ENCODE measurements at places on chromosomes 2 and 18.
A peak's percentile ranks its signal among the peaks of the same experiment; 100 is the strongest.

DNA sequence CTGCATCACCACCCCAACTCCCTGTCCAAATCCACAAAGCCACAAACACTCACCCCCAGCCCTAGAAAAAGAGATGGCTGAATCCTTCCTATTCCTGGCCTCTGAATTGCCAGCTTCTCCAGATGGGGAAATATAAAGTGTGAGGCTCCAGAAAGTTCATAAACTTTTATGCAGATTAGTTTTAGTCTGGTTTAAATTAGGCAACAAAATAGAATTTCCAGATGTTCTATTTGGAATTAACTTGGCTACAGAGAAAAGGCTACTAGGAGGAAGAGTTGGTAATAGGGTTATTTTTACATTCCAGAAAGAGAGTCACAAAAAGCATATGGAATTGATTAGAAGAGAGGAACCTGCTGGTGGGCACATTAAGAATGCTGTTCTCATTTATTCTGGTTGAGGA lies 56.0 kb downstream of the EN1 start:
- no peak for DNase-seq

- DNase-seq = no peak
These were observed 34.4 kb upstream of the PARD3B start for GRCh38 chr2:204510709-204511420.

DNA sequence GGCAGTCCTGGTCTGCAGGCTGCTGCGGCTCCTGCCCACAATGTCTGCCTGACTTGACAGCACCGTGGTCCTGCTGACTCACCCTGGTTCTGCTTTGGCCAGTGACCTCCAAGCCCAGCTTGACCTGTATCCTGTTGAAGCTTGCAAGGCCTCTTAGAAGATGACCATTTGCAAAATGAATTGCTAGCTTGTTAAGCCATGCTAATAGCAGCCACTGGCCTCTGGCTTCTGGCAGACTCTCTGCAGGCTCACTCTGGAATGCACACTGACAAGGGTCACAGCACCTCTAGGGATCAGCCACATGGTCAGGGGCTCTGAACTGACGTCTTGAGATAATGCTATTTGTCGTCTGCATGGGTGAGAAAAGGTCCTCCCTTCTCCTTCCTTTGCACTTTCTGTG lies 25.9 kb downstream of the CNGA3 start:
- no peak for DNase-seq

DNA sequence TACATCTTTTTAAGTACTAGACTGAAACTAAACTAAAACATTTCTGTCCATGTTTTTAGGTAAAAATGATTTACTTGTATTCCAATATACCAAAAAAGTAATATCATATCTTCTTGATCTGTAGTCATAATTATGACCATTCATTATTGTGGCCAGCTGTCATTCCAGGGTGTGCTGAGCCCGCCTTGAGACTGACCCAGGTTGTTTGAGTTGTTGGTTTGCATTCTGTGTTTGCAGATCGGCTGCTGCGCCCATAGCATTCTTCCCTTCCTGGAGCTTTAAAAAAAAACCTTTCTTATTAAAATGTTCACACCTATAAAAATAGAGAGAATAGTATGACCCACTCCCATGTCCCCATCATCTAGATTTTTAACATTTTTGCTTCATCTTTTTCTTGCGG lies 101.9 kb downstream of the PRKCE start:
- no peak for DNase-seq

- DNase-seq = no peak
These were observed 3.5 kb upstream of the RNPEPL1 start for GRCh38 chr2:240564561-240565332.

DNA sequence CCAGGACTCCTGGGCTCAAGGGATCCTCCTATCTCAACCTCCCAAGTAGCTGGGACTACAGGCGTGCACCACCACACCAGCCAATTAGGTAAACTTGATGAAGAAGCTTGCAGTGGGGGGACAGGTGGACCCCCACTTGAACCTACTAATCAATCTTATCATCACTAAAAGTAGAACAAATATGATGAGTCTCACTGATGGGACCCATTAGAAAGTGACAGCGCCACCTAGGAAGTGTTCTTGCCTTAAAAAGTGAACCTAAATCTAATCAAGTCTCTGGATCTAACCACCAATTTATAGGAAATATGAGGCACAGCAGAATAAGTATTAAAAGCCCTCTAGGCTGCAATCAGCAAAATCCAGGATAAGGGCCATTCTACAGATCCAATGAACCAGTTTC lies 79.2 kb downstream of the BIN1 start:
- no peak for DNase-seq

GRCh38 chr2:233455006-233455405 lies 100.7 kb downstream of the DGKD start:
- no peak for DNase-seq

DNA sequence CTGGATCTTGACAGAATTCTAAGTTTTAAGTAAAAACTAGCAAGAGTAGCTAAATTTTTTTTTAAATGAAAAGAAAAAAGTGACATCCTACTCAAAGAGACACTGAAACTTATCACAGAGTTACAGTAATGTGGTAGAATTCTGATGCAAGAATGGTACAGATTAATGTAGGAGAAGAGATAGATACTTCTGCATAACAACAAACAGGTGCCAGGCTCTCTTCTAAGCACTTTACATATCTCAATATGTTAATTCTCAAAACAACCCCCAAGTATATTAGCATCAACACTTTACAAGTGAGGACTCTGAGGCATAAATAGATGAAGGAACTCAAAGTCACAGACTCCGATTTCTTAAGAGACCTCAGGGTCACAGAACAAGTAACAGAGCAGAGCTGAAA lies 28.1 kb downstream of the GCC2 start:
- no peak for DNase-seq

DNA sequence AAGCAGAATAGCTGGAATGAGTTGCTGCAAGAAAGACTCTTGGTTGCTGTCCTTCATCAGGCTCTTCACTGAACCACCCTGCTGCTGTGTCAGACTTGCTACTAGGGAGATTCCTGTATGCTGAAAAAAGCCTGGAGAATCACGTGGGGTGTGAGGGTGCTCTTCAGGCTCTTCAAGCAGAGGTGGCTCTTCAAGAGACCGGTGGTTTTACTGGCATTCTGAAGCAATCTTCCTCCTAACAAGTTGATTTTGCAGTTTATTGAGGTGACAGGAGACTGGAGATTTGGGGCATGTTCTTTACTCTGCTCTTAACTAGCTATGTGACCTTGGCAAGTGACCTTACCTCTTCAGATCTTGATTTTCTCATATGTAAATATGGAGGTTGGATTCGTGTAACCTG lies 14.1 kb downstream of the TMEM178A start:
- no peak for DNase-seq

DNA sequence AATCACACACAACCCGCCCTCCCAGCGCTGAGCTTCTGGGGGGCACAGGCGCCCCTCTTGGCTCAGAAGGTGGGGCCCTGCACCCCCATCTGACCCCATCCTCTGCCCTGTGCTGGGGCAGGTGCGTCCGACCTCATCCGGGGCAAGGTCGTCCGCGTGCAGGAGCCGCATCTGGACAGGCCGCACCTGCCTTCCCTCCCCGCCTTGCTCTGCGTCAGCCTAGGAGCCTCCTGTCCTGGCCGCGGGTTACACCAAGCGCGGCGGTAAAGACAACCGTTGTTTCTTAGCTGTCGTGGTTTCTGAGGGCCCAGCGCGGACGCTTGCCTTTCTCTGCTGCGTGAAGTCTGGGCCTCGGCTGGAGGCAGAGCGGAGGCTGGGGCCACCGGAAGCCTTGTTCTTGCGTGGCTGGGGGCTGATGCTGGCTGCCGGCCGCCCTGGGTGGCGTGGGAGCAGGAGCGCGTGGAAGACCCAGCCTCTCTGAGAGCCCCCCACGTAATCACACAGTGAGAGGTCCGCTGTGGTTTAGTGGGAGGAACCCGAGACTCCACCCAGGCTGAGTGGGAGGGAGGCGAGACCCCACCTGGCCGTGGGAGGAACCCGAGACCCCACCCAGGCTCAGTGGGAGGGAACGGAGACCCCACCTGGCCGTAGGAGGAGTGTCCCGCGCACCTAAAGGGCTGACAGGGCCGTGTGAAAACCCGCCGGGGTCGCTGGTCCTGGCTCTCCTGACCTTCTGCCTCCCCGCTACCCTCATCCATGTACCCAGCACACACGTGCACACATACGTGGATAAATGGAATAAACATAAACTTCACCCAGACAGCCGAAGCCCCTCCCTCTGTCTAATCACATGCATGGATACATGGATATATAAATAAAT lies 51.8 kb downstream of the KCNG2 start:
- no peak for DNase-seq

GRCh38 chr2:231364961-231365810 lies 30.3 kb upstream of the B3GNT7 start:
- DNase-seq = peak; percentile 47

DNA sequence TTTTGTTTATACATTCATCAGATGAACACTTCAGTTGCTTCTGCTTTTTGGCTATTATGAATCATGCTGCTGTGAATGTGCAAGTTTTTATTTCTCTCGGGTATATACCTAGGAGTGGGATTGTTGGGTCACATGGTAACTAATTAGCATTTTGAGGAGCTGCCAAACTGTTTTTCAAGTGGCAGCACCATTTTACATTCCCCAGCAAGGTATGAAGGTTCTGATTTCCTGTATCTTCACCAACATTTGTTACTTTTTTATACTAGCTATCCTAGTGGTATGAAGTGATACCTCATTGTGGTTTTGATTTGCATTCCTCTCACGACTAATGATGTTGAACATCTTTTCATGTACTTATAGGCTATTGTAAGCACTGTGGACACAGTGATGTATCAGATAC lies 53.9 kb downstream of the DYNC1I2 start:
- DNase-seq = no peak

DNA sequence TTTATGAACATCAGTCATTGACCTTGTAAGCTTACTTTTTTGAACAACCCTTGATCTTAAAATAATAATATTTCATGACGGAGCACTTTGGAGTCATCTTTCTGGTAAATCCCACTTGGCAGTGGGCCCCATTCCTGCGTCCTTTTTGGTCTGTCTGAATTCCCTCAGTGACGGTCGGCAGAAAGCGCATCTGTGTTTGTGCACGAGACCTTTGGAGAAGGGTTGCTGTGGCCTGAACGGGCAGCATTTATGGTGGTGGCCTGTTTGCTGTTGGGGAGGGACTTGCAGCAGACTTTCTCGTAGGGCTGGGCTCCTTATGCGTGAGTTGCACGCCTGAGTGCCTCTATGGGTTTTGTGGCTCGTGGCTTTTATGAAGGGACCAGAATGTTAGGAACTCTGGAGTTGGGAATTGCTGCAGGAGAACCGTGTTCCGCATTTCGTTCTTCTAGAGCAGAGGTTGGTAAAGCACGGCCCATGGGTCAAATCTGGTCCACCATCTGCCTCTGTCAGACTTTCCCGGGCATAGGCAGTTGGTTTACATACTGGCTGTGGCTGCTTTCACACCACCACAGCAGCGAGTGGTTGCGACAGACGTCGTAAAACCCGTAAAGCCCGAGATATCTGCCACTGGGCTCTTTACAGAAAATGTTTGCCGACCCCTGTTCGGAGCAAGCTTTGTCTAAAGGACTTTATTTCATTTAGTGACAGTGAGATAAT lies 30.8 kb downstream of the LPIN1 start:
- DNase-seq = no peak

- DNase-seq = no peak
These were observed 678 bp upstream of the FECH start for GRCh38 chr18:57587098-57587661.

DNA sequence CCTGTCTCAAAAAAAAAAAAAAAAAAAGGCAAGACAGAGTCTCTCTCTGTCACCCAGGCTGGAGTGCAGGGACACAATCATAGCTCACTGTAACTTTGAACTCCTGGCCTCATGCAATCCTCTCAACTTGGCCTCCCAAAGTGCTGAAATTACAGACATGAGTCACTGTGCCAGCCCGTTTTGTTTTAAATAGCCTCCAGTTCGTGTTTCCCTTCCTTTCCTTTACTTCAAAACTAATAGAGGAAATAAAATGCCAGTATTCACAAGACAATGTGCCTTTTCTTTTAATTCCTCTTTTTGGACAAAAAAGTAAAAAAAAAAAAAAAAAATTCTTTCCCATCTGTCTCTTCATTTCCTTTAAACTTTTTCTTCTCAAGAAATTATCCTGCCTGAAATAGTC lies 54.5 kb upstream of the ACMSD start:
- no peak for DNase-seq

- peak; percentile 19 for DNase-seq
These were observed at the start of gene CD302 for GRCh38 chr2:159797543-159798375. Gene CD302, minus strand, starts transcription at chr2:159798208. Its CDS starts 10 bp downstream, at chr2:159798198.

- no peak for DNase-seq
These were observed 4.6 kb downstream of the TMEM169 start for GRCh38 chr2:216086207-216086893.

DNA sequence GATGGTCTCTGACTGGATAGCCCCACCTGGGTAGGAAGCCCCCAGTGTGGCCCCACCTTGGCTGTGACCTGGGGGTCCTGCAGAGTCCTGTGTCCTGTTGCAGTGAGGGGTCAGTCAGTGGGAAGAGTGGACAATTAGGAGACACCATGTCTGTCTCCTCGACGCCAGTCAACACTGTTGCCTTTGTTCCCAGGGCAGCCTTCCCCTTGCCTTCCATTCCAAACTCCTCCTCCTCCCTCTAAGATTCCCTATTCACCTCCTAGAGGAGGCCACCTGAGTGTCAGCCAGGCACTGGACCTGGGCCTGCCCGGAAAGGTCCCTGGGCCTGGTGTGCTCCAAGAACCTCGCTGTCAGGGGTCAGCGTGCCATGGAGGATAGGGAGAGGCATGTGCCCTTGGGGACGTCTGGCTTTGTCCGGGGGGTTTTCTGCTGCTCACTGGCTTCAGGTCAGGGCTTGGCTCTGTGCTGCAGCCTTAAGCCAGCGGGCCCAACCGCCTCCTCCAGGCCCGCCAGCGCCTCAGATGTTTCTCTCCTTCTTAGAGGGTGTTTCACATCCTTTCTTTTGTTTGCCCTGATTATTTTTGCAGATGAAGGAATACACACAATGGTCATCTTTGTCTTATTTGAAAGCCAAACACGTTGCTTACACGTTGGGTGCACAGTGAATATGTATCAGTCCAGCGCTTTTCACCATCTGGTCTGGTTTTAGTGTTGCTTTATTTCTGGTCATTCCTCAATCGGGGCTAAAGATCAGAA lies 68.9 kb downstream of the HPCAL1 start:
- no peak for DNase-seq
